ENCODE measurements at places on chromosomes 12 and 14.

GRCh38 chr12:94308612-94309011 lies 151.1 kb downstream of the CEP83 start:
- DNase-seq = no peak

GRCh38 chr12:118206107-118206412 lies 70.1 kb downstream of the PEBP1 start:
- no peak for DNase-seq

DNA sequence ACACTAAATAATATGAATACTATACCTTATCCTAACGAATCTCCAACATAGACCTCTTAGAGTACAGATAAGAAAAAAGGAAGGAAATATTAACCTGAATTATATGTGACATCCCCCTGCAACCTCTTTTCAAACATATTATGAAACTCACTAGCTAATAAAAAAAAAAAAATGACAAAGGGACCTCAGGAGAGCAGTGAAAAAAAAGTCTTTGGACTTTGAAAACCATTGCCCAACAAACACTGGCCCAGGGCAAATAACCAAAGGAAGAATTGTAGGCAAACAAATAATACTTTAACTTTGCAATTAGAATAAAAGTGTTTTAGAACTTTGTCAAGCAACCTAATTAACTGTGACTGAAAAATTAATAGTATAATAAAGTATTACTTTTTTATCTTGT lies 7.7 kb downstream of the SOX5 start:
- DNase-seq = no peak

- DNase-seq = no peak
These were observed 120.9 kb downstream of the SINHCAF start for GRCh38 chr12:31205054-31205453.

- no peak for DNase-seq
These were observed 195.8 kb downstream of the TRHDE start for GRCh38 chr12:72467985-72468384.

- peak; percentile 93 for DNase-seq
These were observed at the start of gene TUBA1A for GRCh38 chr12:49188916-49189367. Gene TUBA1A, minus strand, starts transcription at chr12:49189080. Its CDS starts 101 bp downstream, at chr12:49188979.

GRCh38 chr12:107467716-107468115 lies 217.9 kb upstream of the PWP1 start:
- DNase-seq = no peak

DNA sequence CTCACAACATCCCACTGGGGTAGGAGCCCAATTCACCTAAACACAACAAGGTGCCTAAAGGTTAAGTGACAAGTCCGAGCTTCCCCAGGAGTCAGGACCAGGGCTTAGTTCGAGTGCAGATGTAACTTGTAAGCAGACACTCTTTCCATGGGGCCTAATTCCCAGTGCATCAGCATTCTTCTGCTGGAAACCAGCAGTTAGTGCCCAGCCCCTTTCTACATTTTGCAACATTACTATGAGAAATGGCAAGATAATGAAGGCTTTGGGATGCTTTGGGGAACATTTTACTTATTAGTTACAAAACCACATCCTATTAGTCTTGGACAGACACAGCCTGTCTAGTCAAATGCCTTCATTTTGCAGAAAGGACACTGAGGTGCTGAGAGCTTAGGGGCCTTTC lies 179.8 kb downstream of the CALM1 start:
- no peak for DNase-seq

DNA sequence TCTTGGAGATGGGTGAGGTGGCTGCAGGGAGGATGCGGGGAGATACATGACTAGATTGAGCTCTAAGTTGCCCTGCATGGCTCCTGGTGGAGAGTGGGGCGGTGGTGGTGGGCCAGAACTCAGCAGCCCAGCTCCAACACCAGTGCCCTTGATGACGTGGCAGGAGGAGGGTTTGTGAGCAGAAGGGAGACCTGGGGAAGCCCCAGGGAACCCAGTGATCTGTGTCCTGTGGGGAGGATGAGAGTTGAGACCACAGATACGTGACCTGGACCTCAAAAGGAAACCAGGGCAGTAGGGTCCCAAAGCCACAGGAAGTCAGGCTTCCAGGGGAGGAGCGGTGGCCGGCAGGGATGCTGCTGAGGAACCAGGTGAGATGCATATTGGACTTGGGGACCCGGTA lies 989.1 kb upstream of the TMEM132C start:
- no peak for DNase-seq

Data from SK-N-SH (cell line).